ENCODE measurements at places on chromosomes 1 and 21. TPM values are rescaled to one million over a fixed set of nuclear protein-coding genes. Genes with fewer than 3 reads are reported as not detected.

Gene LCE1A
- not detected for total RNA-seq

Gene KRTAP19-1
- total RNA-seq = not detected

Gene KRTAP10-3
- total RNA-seq = not detected

Gene CHIA
- total RNA-seq = not detected

Gene PDZK1
- 2.2 TPM for total RNA-seq

Gene PDPN
- 11.7 TPM for total RNA-seq

Gene LENEP
- total RNA-seq = not detected

Gene ITLN2
- total RNA-seq = not detected

Gene SLAMF9
- total RNA-seq = not detected

Gene CLDN17
- 3.0 TPM for total RNA-seq

Gene IL20
- total RNA-seq = not detected

Gene CYP4A11
- total RNA-seq = not detected

Gene SPRR2F
- not detected for total RNA-seq

Gene NES
- total RNA-seq = 6.4 TPM

Gene PRKAA2
- total RNA-seq = 5.3 TPM

Gene PDZK1IP1
- total RNA-seq = 200 TPM

Gene ETV3L
- not detected for total RNA-seq

Gene OR10R2
- total RNA-seq = not detected

Gene RGS8
- not detected for total RNA-seq

Gene NGF
- 4.5 TPM for total RNA-seq

Gene MYOM3
- total RNA-seq = 7.5 TPM

Gene JAM2
- 5.1 TPM for total RNA-seq

Gene TNFRSF4
- total RNA-seq = not detected

Gene DNM3
- not detected for total RNA-seq

Gene UTS2
- total RNA-seq = not detected

Gene ST6GALNAC5
- total RNA-seq = 2.2 TPM

Gene LCE2B
- total RNA-seq = not detected

Gene GBP3
- 42.4 TPM for total RNA-seq

Gene RIMS3
- 1.9 TPM for total RNA-seq

Gene MFAP2
- not detected for total RNA-seq

Gene ERICH3
- 6.4 TPM for total RNA-seq

Gene AMY1B
- total RNA-seq = not detected

Gene NCAM2
- 1.6 TPM for total RNA-seq

Gene PBX1
- total RNA-seq = 53.9 TPM

Gene PIGK
- 12.2 TPM for total RNA-seq

Gene ASPM
- 2.0 TPM for total RNA-seq

Gene CRP
- not detected for total RNA-seq

Gene C8A
- not detected for total RNA-seq

Gene TNFRSF9
- total RNA-seq = not detected

Gene OR2G3
- total RNA-seq = not detected

Gene LCE1B
- total RNA-seq = not detected

Gene ANKRD34A
- 0.41 TPM for total RNA-seq

Gene OR2AK2
- not detected for total RNA-seq

Gene NUP210L
- not detected for total RNA-seq

Gene NPHP4
- 6.7 TPM for total RNA-seq

Gene SPTA1
- not detected for total RNA-seq

Gene RHCE
- not detected for total RNA-seq

Gene DAB1
- total RNA-seq = not detected

Gene LCE2A
- total RNA-seq = not detected

Gene MX2
- total RNA-seq = 3.4 TPM

Gene SAMD13
- 16.1 TPM for total RNA-seq

Gene MROH9
- not detected for total RNA-seq

Gene SAMD11
- total RNA-seq = 26.9 TPM

Gene TMEM81
- total RNA-seq = 3.7 TPM

Gene SLC35F3
- not detected for total RNA-seq
